ENCODE measurements at places on chromosomes 6 and 20. TPM values are rescaled to one million over a fixed set of nuclear protein-coding genes. Genes with fewer than 3 reads are reported as not detected.
A peak's percentile ranks its signal among the peaks of the same experiment; 100 is the strongest.

GRCh38 chr6:100761841-100762240, 119.3 kb downstream of the ASCC3 start:
- DNase-seq: no peak
- no peak overlapping the region for H3K27ac ChIP-seq
- no peaks in the 10 kb centered on the region for H3K27me3 ChIP-seq
- H3K4me1 ChIP-seq: no peaks in the 10 kb centered on the region
- no peak overlapping the region for H3K4me3 ChIP-seq
- H3K36me3 ChIP-seq: peaks cover 83% of the 10 kb centered on the region

DNA sequence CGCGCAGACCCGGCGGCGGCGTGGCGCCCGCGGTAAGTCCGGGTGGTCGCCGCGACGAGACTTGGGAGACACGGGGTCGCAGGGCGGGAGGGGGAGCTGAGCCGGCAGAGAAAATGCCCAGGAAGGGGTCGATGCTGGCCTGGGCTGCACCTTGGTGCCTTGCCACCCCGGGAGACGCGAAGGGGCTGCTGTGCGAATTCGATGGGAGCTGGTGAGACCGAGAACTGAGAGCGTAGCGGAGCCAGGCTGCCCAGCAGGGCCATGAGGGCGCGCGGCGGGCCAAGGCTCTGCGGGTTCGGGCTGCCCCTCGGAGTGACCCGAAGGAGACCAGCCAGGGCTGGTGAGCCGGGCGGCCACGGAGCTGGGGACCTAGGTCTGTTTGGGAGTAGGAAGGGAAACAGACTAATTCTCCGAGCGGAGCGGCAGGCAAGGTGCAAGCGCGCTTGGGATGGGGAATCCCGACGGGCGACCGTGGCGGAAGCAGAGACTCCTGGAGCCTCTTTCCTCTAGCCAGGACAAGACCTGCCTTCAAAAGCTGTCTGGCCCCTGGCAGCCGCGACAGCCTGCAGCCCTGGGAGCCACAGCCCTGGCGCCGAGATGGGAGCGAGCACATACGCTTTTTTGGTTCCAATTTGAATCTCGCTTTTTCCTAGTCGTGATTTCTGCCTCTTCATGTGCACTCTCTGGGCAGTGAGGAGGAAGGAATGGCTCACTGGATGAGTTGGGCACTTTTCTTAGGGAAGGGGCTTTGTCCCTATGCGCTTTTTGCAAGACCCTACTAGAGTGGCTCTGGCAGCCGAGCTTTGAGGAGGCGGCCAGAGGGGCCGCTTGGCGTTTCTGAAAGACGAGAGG, 691 bp downstream of the SYNDIG1 start:
- H3K27me3 ChIP-seq: peaks cover 39% of the 10 kb centered on the region
- DNase-seq: peak; percentile 79
- no peak overlapping the region for H3K27ac ChIP-seq
- H3K4me3 ChIP-seq: peak overlapping the region; percentile 88

DNA sequence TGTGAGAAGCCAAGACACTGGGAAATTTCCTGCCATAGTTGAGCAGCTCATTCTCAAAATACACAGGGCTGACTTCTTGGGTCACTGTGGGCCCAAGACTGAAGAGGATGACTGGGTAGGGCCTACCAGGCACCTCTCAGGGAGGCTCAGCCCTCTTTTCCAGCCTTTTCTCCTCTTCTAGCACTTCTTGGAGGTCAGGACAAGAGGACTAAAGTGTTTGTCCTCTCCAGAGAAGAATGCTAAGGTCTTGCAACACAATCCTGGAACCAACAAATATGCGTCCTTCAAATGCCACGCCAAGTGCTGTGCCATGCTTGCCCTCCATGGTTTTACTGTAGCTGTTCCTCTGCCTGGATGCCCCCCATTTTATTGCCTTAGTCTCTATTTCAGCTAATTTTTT, 3.3 kb upstream of the LRRN4 start:
- peaks cover 16% of the 10 kb centered on the region for H3K4me1 ChIP-seq
- H3K27me3 ChIP-seq: peaks cover 16% of the 10 kb centered on the region
- H3K27ac ChIP-seq: no peak overlapping the region

DNA sequence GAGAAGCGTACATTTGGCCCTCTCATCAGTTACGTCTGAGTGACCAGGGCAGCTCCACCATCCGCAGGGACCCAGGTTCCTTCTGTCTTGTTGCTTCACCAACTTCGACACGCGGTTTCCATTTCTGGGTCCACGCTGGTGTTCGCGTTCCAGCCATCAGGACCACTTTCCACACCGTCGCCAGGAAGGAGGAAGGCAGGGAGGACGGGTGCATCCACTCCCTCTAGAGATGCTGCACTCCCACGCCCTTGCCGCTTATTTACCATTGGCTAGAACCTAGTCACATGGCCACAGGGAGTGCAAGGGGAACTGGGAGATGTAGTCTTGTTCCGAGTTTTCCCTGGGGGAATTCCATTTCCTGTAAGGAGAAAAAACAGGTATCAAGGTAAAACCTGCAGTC, 33.2 kb upstream of the SNX9 start:
- H3K27me3 ChIP-seq: no peaks in the 10 kb centered on the region
- H3K4me3 ChIP-seq: no peak overlapping the region
- no peaks in the 10 kb centered on the region for H3K4me1 ChIP-seq
- no peaks in the 10 kb centered on the region for H3K36me3 ChIP-seq
- DNase-seq: peak; percentile 83

The TCP11 gene
- not detected for total RNA-seq

GRCh38 chr6:163468738-163469137, 54.2 kb downstream of the QKI start:
- H3K36me3 ChIP-seq: peaks cover 33% of the 10 kb centered on the region
- H3K27me3 ChIP-seq: no peaks in the 10 kb centered on the region
- DNase-seq: no peak
- H3K4me3 ChIP-seq: no peak overlapping the region
- H3K4me1 ChIP-seq: no peaks in the 10 kb centered on the region

All from endodermal cell (in vitro differentiated cells).